Left cardiac atrium (tissue), 4 donors: ENCODE measurements at places on chromosomes 4 and X. TPM values are rescaled to one million over a fixed set of nuclear protein-coding genes. Genes with fewer than 3 reads are reported as not detected.

DMD gene
- 137 TPM for total RNA-seq

ESX1 gene
- not detected for total RNA-seq

DNA sequence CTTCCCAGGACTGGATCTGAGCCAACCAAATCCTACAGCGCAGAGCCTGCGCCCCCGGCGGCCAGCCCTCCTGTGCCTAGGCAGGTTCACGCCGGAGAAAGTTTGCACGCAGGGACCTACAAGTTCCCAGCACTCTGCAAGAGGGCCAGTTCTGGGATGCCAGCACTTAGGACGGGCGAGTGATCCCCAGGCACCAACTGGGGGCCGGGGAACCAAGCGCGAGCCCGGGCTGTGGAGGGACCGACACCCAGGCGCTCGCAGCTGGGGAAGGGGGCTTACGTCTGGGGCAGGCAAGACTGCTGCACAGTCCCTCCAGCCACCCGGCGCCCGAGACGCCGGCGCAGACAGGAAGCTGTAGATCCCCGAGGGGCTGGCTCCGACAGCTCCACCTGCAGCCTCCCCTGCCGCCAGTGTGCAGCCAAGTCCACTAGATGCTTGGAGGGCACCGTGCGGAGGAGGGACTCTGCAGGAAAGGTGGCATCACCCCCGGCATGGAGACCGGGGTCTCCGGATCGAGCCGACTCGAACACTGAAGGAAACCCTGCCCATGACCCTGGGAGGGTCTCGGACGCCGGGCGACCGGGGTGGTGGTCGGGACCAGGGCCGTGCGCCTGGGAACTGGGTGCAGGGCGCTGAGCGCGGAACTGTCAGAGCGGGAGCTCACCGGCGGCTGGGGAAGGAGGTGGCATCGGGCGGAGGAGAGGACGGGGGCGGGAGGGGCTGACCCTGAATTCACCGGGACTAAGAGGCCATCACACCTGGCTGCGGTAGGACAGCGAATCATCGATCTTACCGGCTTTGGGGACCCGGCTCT, 566 bp downstream of the CORIN start:
- DNase-seq, result peak; percentile 63

PRDM5 gene
- 14.2 TPM for total RNA-seq

UGT2B7 gene
- not detected for total RNA-seq

IL15 gene
- total RNA-seq, result 3.8 TPM

DNA sequence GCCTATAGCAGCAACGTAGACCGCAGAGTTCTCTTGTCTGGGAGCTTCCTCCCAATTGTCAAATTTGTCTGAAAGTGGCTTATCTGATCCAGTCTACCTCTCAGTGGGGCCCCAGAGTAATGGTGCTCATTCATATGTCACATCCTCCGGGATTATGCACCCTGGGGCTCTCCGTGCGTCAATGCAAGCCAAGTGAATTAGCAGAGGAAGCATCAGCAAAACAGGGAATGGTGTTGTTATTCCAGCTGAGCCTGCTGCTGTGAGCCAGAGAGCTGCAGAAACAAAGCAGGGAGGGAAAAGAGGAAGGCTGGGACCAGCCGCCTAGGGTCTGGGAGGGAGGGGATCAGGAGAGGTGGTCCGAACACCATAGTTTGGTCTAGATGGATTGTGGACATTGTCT, 95.2 kb downstream of the CLNK start:
- DNase-seq, result no peak

- DNase-seq, result peak; percentile 42
These were observed 19.3 kb downstream of the SCARB2 start for GRCh38 chr4:76194325-76194724.

DNA sequence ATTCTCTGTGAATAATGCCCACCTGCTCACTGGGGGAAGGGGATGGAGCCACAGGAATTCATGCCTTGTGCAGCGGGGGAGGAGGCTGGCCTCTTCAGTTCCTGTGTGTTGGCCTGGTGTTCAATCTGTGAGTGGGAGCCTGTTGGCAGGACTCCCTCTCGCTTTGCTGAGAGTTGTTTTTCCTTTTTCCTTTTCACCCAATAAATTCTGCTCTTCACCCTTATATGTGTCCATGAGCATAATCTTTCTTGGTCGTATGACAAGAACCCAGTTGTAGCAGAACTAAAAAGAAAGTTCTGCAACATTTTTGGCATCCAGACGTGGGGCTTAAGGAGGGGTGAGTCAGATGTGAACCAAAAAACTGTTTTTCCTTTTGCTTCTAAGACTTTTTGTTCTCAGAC, 235.2 kb upstream of the HDX start:
- DNase-seq, result no peak

DNA sequence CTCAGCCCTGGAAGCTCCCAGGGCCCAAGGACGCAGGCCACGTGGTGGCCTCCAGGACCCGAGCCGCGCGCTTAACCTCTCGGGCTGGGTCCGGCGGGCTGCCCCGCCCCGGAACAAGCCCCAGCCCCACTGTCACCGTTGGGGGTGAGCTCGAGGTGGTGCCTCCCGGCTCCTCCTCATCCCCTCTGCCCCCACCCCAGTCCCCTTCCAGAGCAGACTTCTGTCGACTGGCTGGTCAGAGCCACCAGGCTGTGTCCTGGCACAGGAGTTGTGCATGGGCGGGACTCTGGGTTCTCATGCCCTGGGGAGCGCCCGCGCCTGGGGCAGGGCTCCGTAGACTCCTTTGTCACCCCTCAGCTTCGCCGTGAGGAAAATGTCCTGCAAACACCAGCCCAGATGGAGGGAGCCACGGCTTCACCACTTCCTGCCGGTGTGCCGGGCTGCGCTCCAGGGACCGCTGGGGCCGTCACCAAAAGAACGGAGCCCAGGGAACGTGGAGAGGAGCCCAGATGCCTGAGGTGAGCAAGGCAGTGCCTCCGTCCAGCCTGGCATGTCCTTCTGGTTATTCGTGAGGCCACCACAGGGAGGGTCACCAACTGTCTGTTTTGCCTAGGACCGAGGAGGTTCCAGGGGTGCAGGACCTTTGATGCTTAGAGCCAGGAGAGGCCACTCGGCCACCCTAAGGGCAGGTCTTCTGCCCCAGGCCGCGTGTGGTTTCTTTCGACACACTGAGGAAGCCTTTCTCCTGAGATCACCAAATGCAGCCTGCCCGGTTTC, 7.1 kb upstream of the RGS12 start:
- peak; percentile 44 for DNase-seq

GRCh38 chr4:39030725-39031124, 1.5 kb downstream of the TMEM156 start:
- DNase-seq, result no peak

- DNase-seq, result no peak
These were observed 11.8 kb downstream of the GAB1 start for GRCh38 chr4:143348233-143349077.

GRCh38 chr4:33566649-33567048, 2677.7 kb downstream of the ARAP2 start:
- no peak for DNase-seq

- DNase-seq, result no peak
These were observed 102.8 kb downstream of the FRMPD4 start for GRCh38 chrX:12241026-12241425.

DRD5 gene
- 0.47 TPM for total RNA-seq

FAM53A gene
- 1.6 TPM for total RNA-seq

DNA sequence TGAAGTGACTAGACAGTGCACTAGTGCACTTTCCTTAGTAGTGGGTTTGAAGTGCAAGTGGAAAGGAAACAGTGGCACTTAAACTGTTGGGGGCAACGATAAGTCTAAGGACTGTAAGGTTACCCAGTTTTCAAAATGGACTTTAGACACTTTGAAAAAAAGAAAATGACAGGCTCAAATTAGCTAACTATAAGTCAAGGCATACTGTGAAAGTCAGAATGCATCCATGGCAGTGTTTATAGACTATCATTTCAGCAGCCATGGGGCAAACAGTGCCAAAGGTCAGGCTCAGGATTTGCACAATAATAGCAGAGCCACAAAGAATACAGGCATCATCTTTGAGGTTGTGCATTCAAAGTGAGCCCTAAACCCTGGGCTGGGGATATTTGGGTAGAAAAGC, 104.4 kb downstream of the CXCL13 start:
- no peak for DNase-seq

TMEM156 gene
- total RNA-seq, result 0.47 TPM

DNA sequence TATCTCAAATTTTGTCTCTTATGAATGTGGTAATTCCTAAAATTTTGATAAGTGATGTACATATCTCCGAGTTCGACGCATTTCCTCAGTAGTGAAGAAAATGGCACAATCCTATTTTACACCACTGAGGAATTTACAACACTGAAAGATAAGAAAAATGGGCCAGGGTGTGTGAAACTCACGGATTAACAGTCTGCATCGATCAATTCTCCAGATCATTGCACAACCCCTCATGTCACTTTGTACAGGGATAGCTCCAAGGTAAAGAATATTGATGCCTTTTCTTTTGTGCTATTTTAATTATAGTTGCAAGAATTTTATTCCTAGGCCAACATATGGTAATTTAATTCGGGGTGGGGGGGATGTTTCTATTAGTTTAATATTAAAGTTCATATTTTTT, 268.7 kb upstream of the VCX3A start:
- DNase-seq, result no peak

DNA sequence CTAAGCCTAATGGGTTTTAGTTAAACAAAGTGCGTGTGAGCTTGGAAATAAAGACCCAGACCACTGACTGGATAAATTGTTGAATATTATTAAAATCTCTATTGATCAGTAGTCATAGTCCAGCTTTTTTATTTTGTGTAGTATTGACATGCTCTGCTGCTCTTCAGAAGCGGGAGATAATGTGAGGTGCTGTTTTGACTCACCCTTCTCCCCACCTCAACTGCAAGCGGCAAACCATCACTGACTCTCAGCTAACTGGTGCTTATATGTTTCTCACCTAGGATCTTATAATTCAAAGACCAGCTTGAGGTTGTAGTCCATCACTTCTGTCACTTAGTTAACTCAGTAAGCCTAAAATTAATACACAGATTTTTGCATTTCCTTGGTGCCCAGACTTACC, 72.2 kb downstream of the COMMD8 start:
- DNase-seq, result no peak

GRCh38 chr4:74319470-74319869, 11.2 kb downstream of the EPGN start:
- no peak for DNase-seq

- no peak for DNase-seq
These were observed 181.4 kb upstream of the PCDH7 start for GRCh38 chr4:30538794-30539193.

GRCh38 chr4:76607846-76608245, 172.8 kb downstream of the SHROOM3 start:
- DNase-seq, result no peak

GRCh38 chrX:50100188-50100587, 100.6 kb downstream of the AKAP4 start:
- no peak for DNase-seq

- DNase-seq, result peak; percentile 48
These were observed 243.8 kb upstream of the JADE1 start for GRCh38 chr4:128565565-128566186.

- no peak for DNase-seq
These were observed 2.7 kb downstream of the KLF3 start for GRCh38 chr4:38666766-38667084.

FAM9C gene
- not detected for total RNA-seq

- no peak for DNase-seq
These were observed 51.3 kb upstream of the SPRY1 start for GRCh38 chr4:123345137-123345934.

GRCh38 chrX:373641-374471, 12.9 kb downstream of the PPP2R3B start:
- DNase-seq, result no peak

MAGEA2 gene
- total RNA-seq, result not detected

MTMR8 gene
- 0.77 TPM for total RNA-seq

DNA sequence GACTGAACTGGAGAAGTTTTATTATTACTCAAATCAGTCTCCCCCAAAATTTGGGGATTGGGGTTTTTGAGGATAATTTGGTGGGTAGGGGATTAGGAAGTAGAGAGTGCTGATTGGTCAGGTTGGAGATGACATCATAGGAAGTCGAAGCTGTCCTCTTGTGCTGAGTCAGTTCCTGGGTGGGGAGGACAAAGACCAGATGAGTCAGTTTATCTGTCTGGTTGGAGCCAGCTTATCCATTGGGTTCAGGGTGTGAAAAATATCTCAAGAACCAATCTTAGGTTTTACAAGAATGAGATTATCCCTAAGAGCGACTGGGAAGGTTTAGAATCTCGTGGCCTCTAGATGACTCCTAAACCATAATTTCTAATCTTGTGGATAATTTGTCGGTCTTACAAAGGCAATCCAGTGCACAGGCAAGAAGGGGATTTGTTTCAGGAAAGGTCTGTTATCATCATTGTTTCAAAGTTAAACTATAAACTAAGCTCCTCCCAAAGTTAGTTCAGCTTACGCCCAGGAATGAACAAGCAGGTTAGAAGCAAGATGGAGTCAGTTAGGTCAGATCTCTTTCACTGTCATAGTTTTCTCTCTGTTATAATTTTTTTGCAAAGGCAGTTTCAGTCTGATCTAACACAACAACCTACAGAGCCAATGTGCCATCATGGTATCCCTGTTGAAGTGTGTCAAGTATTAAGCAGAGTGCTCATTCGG, 274.5 kb downstream of the SLC7A11 start:
- no peak for DNase-seq

DNA sequence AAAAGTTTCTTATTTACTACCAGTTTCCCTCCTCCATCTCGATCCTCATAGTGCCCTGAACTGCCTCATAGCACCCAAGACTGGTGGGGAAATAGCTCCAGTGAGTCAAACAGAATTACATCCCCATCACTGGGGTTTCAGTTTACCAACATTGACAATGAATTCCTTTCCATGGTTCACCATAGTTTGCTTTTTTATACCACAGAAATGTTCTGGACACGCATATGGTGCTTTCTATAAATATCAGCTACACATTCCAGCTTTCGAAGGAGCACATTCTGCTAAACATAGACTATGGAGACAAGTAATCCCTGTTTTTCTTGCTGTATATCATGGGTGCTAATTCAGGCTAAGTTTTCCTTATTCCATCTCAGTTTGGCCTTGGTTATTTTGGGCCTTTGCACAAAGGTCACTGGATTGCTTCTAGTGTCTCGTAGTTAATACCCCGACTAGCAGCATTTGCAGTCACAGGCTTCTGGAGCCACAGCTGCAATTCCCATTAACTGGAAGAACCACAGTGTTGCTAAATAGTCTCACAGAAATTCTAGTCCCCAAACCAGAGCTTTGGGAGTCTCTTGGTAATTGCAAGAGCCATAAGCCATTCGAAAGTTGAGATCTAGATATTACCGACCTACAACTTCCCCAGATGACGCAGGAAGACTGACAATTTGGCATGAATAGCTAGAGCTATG, 53.4 kb upstream of the TRPC3 start:
- no peak for DNase-seq

GRCh38 chr4:99816545-99817308, at the start of gene DAPP1:
Gene DAPP1 (plus strand): TSS chr4:99816827. CDS start chr4:99816914, 87 bp downstream.
- no peak for DNase-seq
